ENCODE measurements at places on chromosomes 3 and 15. TPM values are rescaled to one million over a fixed set of nuclear protein-coding genes. Genes with fewer than 3 reads are reported as not detected.

Gene C3orf49
- not detected for total RNA-seq

Gene FGF7
- 2.4 TPM for total RNA-seq

Gene ASB14
- 0.76 TPM for total RNA-seq

Gene SPESP1
- total RNA-seq, result 2.4 TPM

Gene CFAP100
- not detected for total RNA-seq

Data from psoas muscle (tissue), 8 donors.